ENCODE measurements at places on chromosomes 7 and 10. TPM values are rescaled to one million over a fixed set of nuclear protein-coding genes. Genes with fewer than 3 reads are reported as not detected.

The ZNF425 gene
- total RNA-seq, result 3.8 TPM

The BMPER gene
- total RNA-seq, result 97.3 TPM

The SAP25 gene
- not detected for total RNA-seq

The PROSER2 gene
- 1.4 TPM for total RNA-seq

The SPDYE2B gene
- not detected for total RNA-seq

DNA sequence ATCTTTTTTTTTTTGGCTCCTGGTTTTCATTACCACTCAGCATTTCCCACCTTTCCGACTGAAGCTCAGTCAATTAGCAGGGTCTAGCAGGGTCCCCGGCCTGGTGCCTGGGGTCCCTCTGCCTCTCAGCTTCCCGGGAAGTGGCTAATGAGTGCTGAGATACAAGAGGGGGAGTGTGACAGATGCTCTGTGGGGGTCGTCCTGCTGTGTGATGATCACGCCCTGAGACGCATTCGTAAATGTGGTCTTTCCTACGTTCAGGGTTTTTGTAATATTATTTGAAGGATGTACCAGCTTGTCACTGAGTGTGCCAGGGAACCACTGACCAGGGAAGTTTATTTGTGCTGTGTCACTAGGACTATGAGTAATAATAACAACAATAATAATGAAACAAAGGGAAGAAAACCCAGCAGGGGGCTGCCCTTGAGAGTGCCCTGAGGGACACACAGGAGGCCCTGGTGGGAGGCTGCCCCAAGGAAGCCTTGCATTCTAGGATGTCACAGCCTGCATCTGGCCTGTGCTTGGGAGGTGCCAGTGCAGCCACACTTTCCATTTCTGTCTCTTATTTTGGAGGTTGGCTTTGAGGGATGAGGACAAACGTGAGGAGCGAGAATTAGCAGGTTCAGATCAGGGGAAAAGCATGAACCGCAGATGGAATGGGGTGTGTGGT is 337.8 kb downstream of the ADARB2 start:
- DNase-seq, result no peak

GRCh38 chr10:119100434-119101238 is 3.3 kb upstream of the DENND10 start:
- peak; percentile 59 for DNase-seq

GRCh38 chr10:27568196-27569175 is 64.4 kb downstream of the RAB18 start:
- DNase-seq, result peak; percentile 38

DNA sequence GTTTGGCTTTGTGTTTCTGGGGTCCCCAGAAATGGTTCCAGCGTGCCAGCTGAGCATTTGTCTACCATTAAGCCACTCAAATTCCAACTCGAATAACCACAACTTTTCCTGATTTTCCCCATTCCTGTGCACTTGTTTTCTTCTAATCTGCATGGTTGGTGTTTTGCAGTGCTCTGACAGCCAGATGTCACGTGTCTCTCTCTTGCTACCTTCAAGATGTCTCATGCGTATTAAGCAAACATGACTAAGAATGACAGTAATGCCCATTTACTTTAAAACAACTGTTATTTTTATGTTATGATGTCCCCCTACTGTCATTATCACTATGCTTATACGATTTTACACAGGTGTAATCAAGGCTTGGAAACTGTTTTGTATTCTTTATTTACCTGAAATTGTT is 35.2 kb upstream of the MXI1 start:
- DNase-seq, result peak; percentile 28

DNA sequence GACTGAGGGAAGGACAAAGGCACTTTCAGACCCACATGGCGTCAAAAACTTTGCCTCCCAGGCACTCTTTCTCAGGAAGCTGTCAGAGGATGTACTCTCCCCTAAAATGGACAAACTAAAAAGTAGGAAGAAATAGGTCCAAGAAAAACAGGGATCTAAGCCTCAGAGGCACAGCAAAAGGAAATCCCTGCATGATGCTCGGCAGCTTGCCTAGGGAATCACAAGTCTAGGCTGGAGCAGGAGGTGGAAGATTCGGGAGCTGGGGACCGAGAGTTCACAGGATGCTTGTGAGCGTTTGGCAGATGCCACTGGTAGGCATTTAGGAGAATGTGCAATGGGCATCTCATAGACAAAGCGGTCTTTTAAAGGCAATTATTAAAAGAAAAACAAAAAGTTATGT is 60.8 kb downstream of the ATXN7L1 start:
- DNase-seq, result no peak

DNA sequence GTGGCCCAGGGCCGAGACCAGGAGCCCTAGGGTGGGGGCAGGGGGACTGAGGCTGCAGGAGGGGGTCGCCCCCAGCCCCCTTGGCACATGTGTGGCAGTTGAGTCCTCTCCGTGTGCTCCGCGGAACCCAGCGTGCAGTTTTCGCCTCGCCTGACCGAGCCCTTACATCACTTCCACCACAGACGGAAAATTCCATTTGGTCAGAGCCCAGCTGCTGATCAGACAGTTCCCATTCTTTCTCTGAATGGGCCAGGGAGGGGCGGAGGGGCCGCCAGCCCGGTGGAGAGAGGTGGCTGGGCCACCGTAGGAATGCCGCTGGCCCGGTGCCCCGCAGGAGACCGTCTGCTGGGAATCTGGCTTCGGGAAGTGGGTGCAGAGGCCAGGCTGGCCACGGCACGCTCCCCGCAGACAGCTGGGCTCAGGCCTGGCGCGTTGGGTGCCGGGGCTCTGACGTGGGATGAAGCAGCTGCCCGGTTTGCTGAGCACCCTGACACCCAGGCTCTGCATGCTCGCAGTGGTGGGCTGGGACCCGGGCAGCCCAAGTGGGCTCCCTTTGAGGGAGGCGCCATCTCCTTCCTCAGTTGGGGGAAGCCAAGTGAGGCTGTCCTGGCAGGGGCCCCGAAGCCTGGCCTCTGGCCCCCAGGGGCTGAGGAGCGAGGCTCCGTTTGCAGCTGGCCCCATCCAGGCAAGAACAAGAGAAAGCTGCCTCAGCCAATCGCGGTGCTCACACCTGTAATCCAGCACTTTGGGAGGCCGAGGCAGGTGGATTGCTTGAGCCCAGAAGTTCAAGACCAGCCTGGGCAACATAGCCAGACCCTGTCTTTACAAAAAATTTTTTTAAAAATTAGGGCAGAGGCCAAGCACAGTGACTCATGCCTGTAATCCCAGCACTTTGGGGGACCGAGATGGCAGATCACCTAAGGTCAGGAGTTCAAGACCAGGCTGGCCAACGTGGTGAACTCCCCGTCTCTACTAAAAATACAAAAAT is 9.9 kb downstream of the TTYH3 start:
- DNase-seq, result peak; percentile 95

GRCh38 chr10:27635699-27636270 is 109.8 kb downstream of the MKX start:
- DNase-seq, result no peak

- DNase-seq, result no peak
Measured at GRCh38 chr10:52775132-52775647, 2.6 kb upstream of the MBL2 start.

DNA sequence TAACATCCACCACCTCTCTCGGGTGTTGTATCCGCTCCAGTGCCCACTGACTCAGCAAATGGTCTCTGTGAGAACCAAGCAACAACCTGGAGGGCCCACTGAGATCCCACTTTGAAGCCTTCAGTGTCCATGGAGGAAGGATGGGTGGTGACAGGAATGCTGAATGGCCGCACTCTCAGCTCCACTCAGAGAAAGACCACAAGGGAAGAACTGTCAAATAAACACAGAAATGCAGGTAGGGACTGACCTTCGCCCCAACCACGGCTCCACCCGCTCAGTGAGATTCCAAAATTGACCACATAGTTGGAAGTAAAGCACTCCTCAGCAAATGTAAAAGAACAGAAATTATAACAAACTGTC is 65.8 kb downstream of the VIPR2 start:
- DNase-seq, result no peak

GRCh38 chr10:125337510-125337909 is 177.1 kb upstream of the CTBP2 start:
- no peak for DNase-seq
